ENCODE measurements at places on chromosomes 4 and X. TPM values are rescaled to one million over a fixed set of nuclear protein-coding genes. Genes with fewer than 3 reads are reported as not detected.

Gene OTC
- total RNA-seq, result not detected

Gene OTUD6A
- not detected for total RNA-seq

Gene XG
- not detected for total RNA-seq

Gene MAGEA8
- not detected for total RNA-seq

Gene ZDHHC15
- total RNA-seq, result not detected

Gene ADH1A
- not detected for total RNA-seq

Gene PPM1K
- total RNA-seq, result 11.0 TPM

Gene USP17L28
- total RNA-seq, result not detected

Gene TAF7L
- total RNA-seq, result not detected

Gene AKAP14
- total RNA-seq, result not detected

Gene OPRPN
- not detected for total RNA-seq

Gene GATA1
- total RNA-seq, result not detected

Gene STATH
- not detected for total RNA-seq

Gene TCEAL2
- total RNA-seq, result not detected

Gene CNKSR2
- not detected for total RNA-seq

Gene ALAS2
- not detected for total RNA-seq

Gene TRIML2
- total RNA-seq, result not detected

Gene FAM149A
- 26.6 TPM for total RNA-seq

Gene RS1
- not detected for total RNA-seq

Gene DUSP21
- total RNA-seq, result not detected

Gene GRIA2
- total RNA-seq, result not detected

All from HT-29 (cell line).